ENCODE measurements at places on chromosomes 2 and 18. TPM values are rescaled to one million over a fixed set of nuclear protein-coding genes. Genes with fewer than 3 reads are reported as not detected.

The NAPG gene
- 32.0 TPM for total RNA-seq

The NMUR1 gene
- total RNA-seq, result 0.10 TPM

The FAP gene
- 171 TPM for total RNA-seq

The ZC3H6 gene
- 8.6 TPM for total RNA-seq

The MDH1 gene
- 103 TPM for total RNA-seq

The DUSP28 gene
- total RNA-seq, result 4.7 TPM

The AQP12B gene
- total RNA-seq, result not detected

The FBXO48 gene
- total RNA-seq, result 0.63 TPM

The AQP12A gene
- not detected for total RNA-seq

- no peaks in the 10 kb centered on the region for H3K27me3 ChIP-seq
- H3K4me3 ChIP-seq, result no peak overlapping the region
- peaks cover 87% of the 10 kb centered on the region for H3K4me1 ChIP-seq
- no peak for DNase-seq
- no peaks in the 10 kb centered on the region for H3K36me3 ChIP-seq
- H3K27ac ChIP-seq, result peak overlapping the region; percentile 90
These were observed 152.4 kb downstream of the ZFP36L2 start for GRCh38 chr2:43074052-43074451.

- H3K36me3 ChIP-seq, result peaks cover 4% of the 10 kb centered on the region
- no peak overlapping the region for H3K27ac ChIP-seq
- H3K27me3 ChIP-seq, result no peaks in the 10 kb centered on the region
- DNase-seq, result no peak
- peaks cover 7% of the 10 kb centered on the region for H3K4me1 ChIP-seq
These were observed 3.5 kb downstream of the NOL10 start for GRCh38 chr2:10686176-10686730.

DNA sequence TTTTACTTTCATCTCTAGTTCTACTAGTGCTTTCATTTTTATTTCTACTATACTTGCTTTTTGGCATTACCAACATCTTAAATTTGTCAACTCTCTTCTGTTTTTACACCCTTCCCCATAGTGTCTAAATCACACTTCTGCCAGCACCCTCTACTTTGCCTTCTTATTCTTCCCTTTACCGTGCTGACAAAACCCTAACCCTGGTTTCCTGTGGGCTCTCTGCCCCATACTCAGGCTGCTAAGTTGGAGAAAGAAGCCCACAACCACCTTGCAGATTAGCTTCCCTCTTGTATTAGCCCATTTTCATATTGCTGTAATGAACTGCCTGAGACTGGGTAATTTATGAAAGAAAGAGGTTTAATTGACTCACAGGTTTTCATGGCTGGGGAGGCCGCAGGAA, 24.8 kb downstream of the GIGYF2 start:
- H3K4me3 ChIP-seq, result no peak overlapping the region
- H3K4me1 ChIP-seq, result peaks cover 27% of the 10 kb centered on the region
- peak overlapping the region; percentile 52 for H3K27ac ChIP-seq
- DNase-seq, result no peak

DNA sequence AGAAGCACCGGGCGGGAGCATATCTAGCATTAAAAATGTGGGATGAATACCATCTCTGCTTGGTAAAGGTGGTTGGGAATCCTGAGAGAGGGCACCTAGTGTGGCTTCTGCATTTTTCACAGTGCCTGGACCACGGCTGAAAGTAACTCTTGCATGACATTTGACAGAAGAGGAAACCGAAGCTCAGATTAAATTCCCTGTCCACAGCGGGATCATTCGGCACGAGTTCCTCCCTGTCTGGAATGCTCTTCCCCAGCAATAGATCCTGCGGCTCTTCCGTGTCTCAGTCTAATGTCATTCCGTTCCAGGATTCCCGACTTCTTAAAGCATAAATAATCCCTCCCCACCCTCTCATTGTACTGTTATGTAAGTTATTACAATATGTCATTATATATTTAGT, 905 bp upstream of the RPS7 start:
- no peak overlapping the region for H3K27ac ChIP-seq
- peaks cover 41% of the 10 kb centered on the region for H3K4me1 ChIP-seq
- H3K4me3 ChIP-seq, result no peak overlapping the region
- H3K27me3 ChIP-seq, result no peaks in the 10 kb centered on the region
- peaks cover 26% of the 10 kb centered on the region for H3K36me3 ChIP-seq

DNA sequence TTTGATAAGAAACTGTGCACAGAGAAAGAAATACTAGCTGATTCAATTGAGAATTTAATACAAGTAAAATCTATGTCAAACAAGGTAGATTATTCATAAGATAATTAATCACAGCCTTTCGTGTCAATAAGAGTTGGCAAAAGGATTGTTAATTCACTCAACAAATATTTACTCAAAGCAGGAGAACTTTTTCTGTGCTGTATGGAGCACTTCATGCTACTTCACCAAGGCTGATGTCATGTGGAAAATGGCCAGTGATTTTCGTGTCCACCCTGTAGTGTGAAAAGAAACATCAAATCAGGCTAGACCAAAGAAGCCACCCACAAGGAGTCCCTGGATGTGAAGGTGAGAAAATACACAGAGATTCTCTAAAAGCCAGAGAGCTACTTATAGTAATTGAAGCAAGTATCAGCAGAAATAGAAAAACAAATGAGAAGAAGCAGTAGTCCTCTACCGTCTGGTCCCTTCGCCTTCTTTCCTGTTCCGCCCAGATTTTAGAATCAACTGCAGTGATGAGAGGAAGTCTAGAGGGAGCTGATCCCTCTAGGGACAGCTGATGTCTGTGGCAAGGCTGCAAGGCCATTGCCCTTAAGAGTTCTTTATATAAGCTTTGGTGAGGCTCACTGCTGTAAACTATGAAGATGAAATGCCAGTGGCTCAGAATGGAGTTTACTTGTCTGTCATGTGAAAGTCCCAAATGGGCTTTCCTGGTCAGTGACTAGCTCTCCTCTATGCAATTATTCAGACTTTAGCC, 201.3 kb upstream of the APCDD1 start:
- H3K36me3 ChIP-seq, result peaks cover 2% of the 10 kb centered on the region
- peaks cover 7% of the 10 kb centered on the region for H3K4me1 ChIP-seq
- no peak overlapping the region for H3K27ac ChIP-seq
- no peaks in the 10 kb centered on the region for H3K27me3 ChIP-seq

DNA sequence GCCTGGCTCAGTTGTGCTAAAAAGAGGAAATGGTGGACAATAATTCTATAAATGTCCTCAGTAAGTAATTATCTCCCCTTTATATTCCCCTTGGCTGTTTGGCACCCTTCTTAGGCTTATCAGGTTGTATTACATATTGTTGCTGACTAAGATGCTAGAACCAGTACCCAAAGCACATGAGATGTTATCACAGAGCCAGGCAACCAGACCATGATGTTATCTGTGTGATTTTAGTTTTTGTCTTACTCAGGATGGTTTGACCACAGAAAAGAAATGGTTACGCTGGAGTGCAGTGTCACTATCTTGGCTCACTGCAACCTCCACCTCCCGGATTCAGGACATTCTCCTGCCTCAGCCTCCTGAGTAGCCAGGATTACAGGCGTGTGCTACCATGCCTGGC, 15.2 kb downstream of the R3HDM1 start:
- H3K36me3 ChIP-seq, result no peaks in the 10 kb centered on the region
- peak overlapping the region; percentile 32 for H3K27ac ChIP-seq
- H3K4me3 ChIP-seq, result no peak overlapping the region
- DNase-seq, result no peak

- DNase-seq, result no peak
- H3K27me3 ChIP-seq, result peaks cover 62% of the 10 kb centered on the region
- H3K4me1 ChIP-seq, result peaks cover 3% of the 10 kb centered on the region
- peaks cover 2% of the 10 kb centered on the region for H3K36me3 ChIP-seq
- no peak overlapping the region for H3K27ac ChIP-seq
- H3K4me3 ChIP-seq, result no peak overlapping the region
These were observed 67.8 kb downstream of the CIB4 start for GRCh38 chr2:26573241-26573925.

DNA sequence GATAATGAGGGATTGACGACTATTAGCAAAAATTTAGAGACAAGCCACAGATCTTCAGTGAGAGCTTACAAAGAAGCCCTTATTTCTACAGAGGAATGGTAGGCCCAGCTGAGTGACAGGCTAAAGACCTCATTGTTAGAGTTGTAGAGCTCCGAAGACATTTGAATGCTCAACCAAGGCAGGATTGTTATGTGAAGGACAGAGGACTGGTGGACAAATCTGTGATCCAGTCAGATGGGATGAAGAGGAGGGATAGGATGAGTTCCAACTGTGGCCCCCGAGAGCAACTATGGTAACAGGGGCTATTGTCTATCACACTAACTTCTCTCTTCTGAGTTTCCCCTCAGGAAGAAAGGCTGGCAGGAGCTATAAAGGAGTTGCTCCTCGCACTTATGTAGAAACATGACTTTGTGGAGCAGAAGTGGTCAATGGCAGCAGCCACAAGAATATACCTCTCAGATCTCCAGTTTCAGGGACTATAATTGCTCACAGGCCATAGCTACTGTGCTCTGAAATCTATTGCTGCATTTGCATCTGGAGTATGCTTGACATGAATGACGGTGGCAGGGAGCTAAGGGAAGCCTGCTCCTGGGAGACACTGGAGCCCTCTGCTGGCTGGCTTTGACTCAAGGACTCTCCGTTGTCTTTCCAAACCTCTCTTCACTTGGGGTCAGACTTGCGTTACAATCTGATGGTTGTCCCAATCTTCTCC, 50.3 kb upstream of the GREB1L start:
- H3K36me3 ChIP-seq, result no peaks in the 10 kb centered on the region
- H3K4me1 ChIP-seq, result no peaks in the 10 kb centered on the region
- DNase-seq, result no peak
- no peak overlapping the region for H3K27ac ChIP-seq
- H3K27me3 ChIP-seq, result peaks cover 19% of the 10 kb centered on the region
- H3K4me3 ChIP-seq, result no peak overlapping the region

DNA sequence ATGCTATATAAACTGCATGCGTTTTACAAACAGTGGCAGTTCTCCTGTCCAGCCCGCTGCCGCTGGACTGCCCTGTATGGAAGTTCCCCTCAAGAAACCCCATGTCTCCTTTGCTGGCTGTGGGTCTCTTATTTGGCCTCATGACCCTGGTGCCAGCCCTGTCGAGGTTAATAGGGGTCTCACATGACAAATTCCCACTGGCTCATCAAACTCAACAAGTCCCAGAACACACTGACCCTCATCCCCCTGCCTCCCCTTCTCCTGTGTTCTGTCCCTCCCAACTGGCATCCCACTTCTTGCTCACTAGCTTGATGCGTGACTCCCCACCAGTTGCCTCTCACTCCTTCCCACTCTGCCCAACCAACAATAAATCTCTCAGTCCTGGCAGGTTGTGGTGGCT, 137.6 kb upstream of the HS6ST1 start:
- no peak for DNase-seq
- H3K4me3 ChIP-seq, result no peak overlapping the region
- peaks cover 10% of the 10 kb centered on the region for H3K27me3 ChIP-seq
- peaks cover 21% of the 10 kb centered on the region for H3K4me1 ChIP-seq

GRCh38 chr18:34809451-34810072, 99.5 kb downstream of the DTNA start:
- H3K4me3 ChIP-seq, result no peak overlapping the region
- no peaks in the 10 kb centered on the region for H3K36me3 ChIP-seq
- no peak overlapping the region for H3K27ac ChIP-seq
- H3K27me3 ChIP-seq, result no peaks in the 10 kb centered on the region

DNA sequence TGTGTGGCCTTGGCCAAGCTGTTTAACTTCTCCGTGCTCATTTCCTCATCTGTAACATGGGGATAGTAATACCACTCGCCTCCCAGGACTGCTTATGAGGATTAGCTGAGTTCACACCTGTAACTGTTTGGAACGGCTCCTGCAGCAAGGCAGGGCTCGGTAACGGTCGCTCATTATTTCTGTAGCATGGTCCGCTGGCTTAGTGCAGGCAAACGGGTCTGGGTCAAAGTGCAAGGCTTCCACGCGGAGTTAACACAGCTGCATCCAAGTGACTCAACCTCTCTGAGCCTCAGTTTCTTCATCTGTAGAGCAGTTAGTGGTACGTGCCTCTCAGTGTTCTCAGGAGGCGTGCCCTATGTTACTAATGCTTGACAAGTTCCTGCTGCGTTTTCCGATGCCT, 94.3 kb upstream of the YWHAQ start:
- no peak for DNase-seq
- H3K27me3 ChIP-seq, result peaks cover 5% of the 10 kb centered on the region
- H3K36me3 ChIP-seq, result no peaks in the 10 kb centered on the region
- no peak overlapping the region for H3K27ac ChIP-seq

DNA sequence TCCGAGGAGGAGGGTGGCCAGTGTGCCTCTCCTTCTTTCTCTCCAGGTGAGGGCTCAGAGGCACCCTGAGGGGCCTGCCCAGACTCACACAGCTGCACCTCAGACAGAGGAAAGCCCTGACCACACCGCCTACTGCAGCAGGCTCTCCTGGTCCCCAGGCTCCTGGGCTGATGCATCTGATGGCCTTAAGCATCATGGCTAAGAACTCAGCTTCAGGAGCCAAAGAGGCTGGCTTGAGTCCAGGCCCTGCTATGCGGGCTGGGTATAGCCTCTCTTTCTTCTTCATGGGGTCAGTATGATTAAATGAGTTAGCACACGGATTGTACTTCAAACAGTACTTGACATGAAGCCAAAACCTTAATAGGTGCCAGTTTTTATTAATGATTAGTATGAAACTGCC, 89.6 kb downstream of the TGFA start:
- DNase-seq, result no peak
- H3K4me1 ChIP-seq, result peaks cover 3% of the 10 kb centered on the region
- H3K4me3 ChIP-seq, result no peak overlapping the region
- peaks cover 15% of the 10 kb centered on the region for H3K27me3 ChIP-seq
- no peaks in the 10 kb centered on the region for H3K36me3 ChIP-seq
- no peak overlapping the region for H3K27ac ChIP-seq

DNA sequence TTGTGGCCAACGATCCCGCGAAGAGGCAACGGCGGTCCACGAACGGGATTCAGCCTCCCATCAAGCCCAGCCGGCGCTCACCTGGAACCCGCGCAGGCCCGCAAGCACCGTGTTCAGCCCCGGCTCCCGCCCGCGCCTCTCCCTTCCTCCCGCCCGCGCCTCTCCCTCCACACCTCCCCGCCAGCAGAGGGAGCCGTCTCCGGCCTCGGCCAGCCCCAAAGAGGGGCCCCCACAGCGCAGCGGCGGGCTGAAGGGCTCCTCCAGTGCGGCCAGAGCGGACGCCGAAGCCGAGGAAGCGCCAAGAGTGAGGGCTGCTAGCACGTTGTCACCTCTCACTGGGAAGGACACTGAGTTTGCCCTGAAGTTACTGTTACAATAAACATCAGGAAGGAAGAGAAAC, 55.3 kb upstream of the LAPTM4A start:
- H3K4me3 ChIP-seq, result peak overlapping the region; percentile 33
- no peak for DNase-seq
- peaks cover 2% of the 10 kb centered on the region for H3K36me3 ChIP-seq
- no peak overlapping the region for H3K27ac ChIP-seq
- H3K4me1 ChIP-seq, result peaks cover 4% of the 10 kb centered on the region

DNA sequence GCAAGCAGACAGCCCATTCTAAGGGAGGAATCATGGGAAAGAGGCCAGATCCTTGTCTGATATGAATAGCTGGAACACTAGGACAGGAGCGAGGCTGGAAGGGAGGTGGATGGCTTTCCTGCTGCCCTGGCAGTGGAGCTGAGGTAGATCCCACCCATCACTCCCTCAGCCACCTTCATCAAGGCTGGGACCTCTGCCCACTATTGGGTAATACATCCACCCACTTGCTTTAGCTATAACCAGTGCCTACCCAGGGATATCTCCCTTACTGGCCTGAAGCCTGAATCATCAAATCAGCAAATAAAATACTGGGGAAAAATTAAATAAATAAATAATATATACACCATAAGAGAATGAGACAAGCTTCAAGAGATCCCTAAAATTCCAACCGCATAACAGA, 183.2 kb upstream of the KYNU start:
- H3K4me1 ChIP-seq, result peaks cover 6% of the 10 kb centered on the region
- H3K36me3 ChIP-seq, result peaks cover 3% of the 10 kb centered on the region
- no peaks in the 10 kb centered on the region for H3K27me3 ChIP-seq
- H3K4me3 ChIP-seq, result no peak overlapping the region

- no peak overlapping the region for H3K4me3 ChIP-seq
- H3K27me3 ChIP-seq, result no peaks in the 10 kb centered on the region
- H3K4me1 ChIP-seq, result peaks cover 26% of the 10 kb centered on the region
- no peak overlapping the region for H3K27ac ChIP-seq
These were observed 248.3 kb downstream of the TTC32 start for GRCh38 chr2:19653509-19653908.
